ENCODE measurements at places on chromosomes 6 and 20. TPM values are rescaled to one million over a fixed set of nuclear protein-coding genes. Genes with fewer than 3 reads are reported as not detected.

GRCh38 chr6:138572167-138572875 lies 73.0 kb upstream of the NHSL1 start:
- no peaks in the 10 kb centered on the region for H3K36me3 ChIP-seq
- H3K27me3 ChIP-seq, result no peaks in the 10 kb centered on the region
- H3K4me1 ChIP-seq, result no peaks in the 10 kb centered on the region
- H3K27ac ChIP-seq, result no peak overlapping the region
- DNase-seq, result peak; percentile 85

COL9A3 gene
- polyA plus RNA-seq, result 3.4 TPM

BPIFB4 gene
- not detected for polyA plus RNA-seq

GRCh38 chr6:835476-836160 lies 142.7 kb upstream of the EXOC2 start:
- H3K27ac ChIP-seq, result no peak overlapping the region
- H3K27me3 ChIP-seq, result no peaks in the 10 kb centered on the region
- peak; percentile 36 for DNase-seq
- H3K36me3 ChIP-seq, result no peaks in the 10 kb centered on the region
- no peaks in the 10 kb centered on the region for H3K4me1 ChIP-seq

DNA sequence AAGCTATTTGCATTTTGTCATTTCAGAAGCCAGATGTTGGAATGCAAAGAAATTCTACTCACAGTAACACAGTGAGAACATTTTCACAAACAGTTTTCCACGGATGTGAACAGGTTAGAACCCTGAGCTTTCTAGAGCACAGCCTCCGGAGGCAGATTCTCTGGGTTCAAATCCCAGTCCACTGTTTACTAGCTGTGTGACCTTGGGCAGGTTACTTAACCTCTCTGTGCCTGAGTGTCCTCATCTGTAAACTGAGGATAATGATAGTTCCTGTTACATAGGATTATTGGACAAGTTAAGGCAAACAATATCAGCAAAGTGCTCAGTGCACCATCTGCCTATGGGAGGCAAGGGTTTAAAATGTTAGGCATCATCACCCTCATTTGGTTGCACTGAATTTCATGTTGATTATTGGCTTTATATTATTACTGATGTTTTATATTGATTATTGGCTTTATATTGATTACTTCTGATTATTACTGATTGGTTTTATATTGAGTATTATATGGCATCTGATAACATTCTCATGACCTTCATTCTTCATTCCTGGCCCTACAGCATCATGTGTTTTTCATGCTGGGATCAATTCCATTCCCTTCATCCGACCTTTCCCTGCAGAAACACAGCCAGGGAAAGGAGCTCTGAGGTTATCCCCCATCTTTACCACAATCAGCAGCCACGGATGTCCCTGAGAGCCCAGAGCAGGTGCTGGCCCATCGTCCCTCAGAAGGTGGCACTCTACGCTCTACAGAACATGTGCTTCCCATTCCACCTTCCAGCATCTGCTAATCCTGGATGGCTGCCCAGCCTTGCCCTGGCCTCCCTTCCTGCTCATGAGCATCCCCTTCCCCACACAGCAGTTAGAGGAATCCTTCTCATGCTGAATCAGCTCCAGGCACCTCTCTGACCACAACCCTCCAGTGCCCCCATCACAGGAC lies 283.1 kb downstream of the PREX1 start:
- H3K4me3 ChIP-seq, result no peak overlapping the region
- no peak overlapping the region for H3K27ac ChIP-seq
- peak; percentile 2 for DNase-seq
- H3K4me1 ChIP-seq, result no peaks in the 10 kb centered on the region
- no peaks in the 10 kb centered on the region for H3K27me3 ChIP-seq
- no peaks in the 10 kb centered on the region for H3K36me3 ChIP-seq

SMLR1 gene
- 1.4 TPM for polyA plus RNA-seq

DNA sequence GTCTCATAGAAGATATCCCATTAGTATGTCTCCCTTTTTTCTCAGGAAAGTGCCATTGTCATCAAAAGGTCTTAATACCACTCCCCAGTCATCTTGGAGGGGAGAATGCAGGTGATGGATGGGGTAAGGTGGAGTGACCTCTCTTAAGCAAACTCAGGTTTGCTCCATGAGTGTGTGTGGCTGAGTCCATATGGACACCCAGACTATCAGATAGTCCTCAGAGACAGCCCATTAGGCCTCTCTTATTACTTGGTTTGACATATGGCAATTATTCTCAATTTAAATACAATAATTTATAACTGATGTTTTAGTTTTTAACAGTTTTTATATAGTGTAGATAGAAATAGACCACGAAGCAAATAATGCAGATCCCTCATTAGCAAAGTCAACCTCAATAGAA lies 23.2 kb downstream of the LAMA4 start:
- DNase-seq, result no peak
- H3K27ac ChIP-seq, result no peak overlapping the region
- H3K4me3 ChIP-seq, result no peak overlapping the region
- H3K4me1 ChIP-seq, result peaks cover 4% of the 10 kb centered on the region
- no peaks in the 10 kb centered on the region for H3K27me3 ChIP-seq

RIPPLY2 gene
- polyA plus RNA-seq, result 0.67 TPM

DNA sequence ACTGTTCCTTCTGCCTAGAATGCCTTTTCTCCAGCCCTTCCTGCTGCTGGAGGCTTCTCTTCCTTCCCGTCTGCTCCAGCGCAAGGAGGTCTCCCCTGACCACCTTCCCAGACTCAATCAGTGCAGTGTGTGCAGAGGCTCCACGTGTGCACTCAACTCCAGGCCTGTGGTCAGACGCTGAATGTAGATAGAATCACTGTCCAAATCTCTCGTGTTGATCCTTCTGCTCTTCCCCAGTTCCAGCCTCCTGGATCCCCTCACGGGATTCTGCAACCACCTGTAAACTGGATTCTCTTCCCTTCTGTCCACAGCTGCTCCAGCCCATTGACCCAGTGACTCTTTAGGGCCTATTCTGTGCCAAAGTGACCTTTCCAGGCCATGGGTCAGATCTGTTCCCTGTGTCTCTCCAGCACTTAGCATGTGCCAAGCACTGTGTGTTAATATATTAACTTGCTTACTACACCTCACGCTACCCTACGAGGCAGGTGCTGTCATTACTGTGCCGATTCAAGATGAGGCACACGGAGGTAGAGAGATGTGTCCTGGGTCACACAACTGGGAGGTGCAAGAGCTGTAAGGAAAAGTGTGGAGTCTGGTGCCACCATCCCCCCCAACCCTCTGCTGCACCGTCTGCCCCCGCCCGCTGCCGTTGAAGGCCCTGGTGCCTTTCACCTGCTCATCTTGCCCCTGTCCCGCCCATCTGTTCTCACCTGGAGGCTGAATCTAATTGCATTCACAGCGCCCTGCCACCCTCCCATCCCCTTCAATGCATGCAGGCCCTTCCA lies 112.2 kb downstream of the SULF2 start:
- no peaks in the 10 kb centered on the region for H3K36me3 ChIP-seq
- DNase-seq, result no peak
- no peaks in the 10 kb centered on the region for H3K27me3 ChIP-seq
- H3K4me3 ChIP-seq, result no peak overlapping the region
- H3K4me1 ChIP-seq, result peaks cover 2% of the 10 kb centered on the region
- no peak overlapping the region for H3K27ac ChIP-seq

OXT gene
- 2.7 TPM for polyA plus RNA-seq

THBD gene
- polyA plus RNA-seq, result 29.6 TPM

CGAS gene
- polyA plus RNA-seq, result 2.2 TPM

GRCh38 chr6:1884313-1884712 lies 274.6 kb downstream of the FOXC1 start:
- no peak overlapping the region for H3K4me3 ChIP-seq
- no peaks in the 10 kb centered on the region for H3K4me1 ChIP-seq
- H3K36me3 ChIP-seq, result no peaks in the 10 kb centered on the region
- no peaks in the 10 kb centered on the region for H3K27me3 ChIP-seq

DNA sequence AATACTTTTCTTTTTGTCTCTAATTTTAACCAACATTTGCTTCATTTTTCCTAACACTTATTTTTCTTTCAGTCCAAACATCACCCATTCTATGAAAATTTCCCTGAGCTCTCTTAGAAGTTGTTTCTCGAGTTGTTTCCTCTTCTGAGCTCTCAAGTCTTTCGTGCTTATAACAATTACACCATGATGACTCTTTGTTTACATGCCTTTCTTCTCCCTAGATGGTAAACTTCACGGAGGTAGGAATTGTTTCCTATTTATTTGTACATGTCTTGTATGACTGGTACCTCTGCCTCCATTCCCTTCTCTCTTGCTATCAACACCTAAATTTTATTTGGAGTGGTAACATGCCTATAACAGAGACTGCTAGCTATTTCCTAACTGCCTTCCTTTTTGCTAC lies 6.4 kb downstream of the BLOC1S5 start:
- DNase-seq, result no peak
- no peaks in the 10 kb centered on the region for H3K4me1 ChIP-seq
- no peak overlapping the region for H3K4me3 ChIP-seq
- H3K27me3 ChIP-seq, result no peaks in the 10 kb centered on the region
- no peaks in the 10 kb centered on the region for H3K36me3 ChIP-seq

DNA sequence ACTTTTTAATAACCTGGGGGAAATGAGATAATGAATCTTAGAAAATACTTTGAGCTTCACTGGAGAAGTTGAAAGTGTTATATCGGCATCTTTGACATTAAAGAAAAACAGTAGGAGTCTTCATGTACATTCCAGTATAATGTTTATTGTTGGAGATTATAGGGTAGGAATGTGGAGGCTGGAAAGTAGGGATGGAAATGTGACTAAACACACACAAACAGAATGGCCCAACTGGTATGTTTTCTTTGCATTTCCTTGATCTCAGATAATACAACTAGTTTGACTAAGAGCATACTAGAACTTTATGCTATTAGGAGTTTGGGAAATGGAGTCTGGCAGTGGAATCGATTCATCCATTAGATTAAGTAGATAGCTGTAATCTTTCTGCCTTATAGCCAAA lies 10.1 kb upstream of the BAG2 start:
- no peak overlapping the region for H3K4me3 ChIP-seq
- no peak overlapping the region for H3K27ac ChIP-seq
- no peaks in the 10 kb centered on the region for H3K4me1 ChIP-seq
- peaks cover 8% of the 10 kb centered on the region for H3K36me3 ChIP-seq
- H3K27me3 ChIP-seq, result no peaks in the 10 kb centered on the region
- DNase-seq, result no peak

ID4 gene
- polyA plus RNA-seq, result 4.6 TPM

- no peaks in the 10 kb centered on the region for H3K36me3 ChIP-seq
- H3K4me1 ChIP-seq, result no peaks in the 10 kb centered on the region
- H3K27ac ChIP-seq, result no peak overlapping the region
- no peaks in the 10 kb centered on the region for H3K27me3 ChIP-seq
- H3K4me3 ChIP-seq, result no peak overlapping the region
Observed at GRCh38 chr6:149284904-149285303, 32.6 kb upstream of the TAB2 start.

- H3K27me3 ChIP-seq, result no peaks in the 10 kb centered on the region
- H3K4me1 ChIP-seq, result no peaks in the 10 kb centered on the region
- H3K4me3 ChIP-seq, result no peak overlapping the region
- no peak for DNase-seq
- no peaks in the 10 kb centered on the region for H3K36me3 ChIP-seq
Observed at GRCh38 chr6:63261820-63262219, 50.6 kb downstream of the FKBP1C start.

DNA sequence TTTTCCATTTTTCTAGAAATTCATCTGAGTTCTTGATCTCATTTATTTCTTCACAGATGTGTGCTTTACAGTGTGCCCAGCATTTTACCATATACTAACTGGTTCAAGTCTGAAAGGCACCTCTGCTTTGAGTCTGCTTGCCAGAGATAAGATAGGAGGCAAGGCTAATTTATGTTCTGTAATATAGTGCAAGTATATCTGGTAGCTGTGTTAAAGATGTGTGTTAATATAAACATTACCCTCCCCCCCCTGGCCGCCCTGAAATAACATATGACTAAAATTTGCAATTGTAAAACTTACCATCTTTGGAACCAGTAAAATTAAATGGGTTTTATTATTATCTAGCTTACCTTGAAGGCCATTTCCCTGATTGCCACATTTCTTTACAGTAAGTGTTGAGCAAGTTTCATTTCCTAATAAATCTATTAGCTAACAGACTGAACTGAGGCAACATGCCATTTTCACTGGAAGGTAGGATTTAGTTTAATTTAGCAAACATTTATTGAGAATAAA lies 2.7 kb downstream of the FBXO9 start:
- DNase-seq, result peak; percentile 34
- H3K4me3 ChIP-seq, result no peak overlapping the region
- H3K27ac ChIP-seq, result peak overlapping the region; percentile 98
- H3K36me3 ChIP-seq, result no peaks in the 10 kb centered on the region
- peaks cover 10% of the 10 kb centered on the region for H3K4me1 ChIP-seq

GRCh38 chr6:148261470-148261869 lies 81.2 kb upstream of the SASH1 start:
- H3K27me3 ChIP-seq, result no peaks in the 10 kb centered on the region
- no peaks in the 10 kb centered on the region for H3K4me1 ChIP-seq
- DNase-seq, result no peak
- no peaks in the 10 kb centered on the region for H3K36me3 ChIP-seq
- H3K27ac ChIP-seq, result no peak overlapping the region

- H3K27me3 ChIP-seq, result no peaks in the 10 kb centered on the region
- no peaks in the 10 kb centered on the region for H3K36me3 ChIP-seq
Observed at GRCh38 chr6:86487660-86488221, 449.6 kb upstream of the HTR1E start.

DNA sequence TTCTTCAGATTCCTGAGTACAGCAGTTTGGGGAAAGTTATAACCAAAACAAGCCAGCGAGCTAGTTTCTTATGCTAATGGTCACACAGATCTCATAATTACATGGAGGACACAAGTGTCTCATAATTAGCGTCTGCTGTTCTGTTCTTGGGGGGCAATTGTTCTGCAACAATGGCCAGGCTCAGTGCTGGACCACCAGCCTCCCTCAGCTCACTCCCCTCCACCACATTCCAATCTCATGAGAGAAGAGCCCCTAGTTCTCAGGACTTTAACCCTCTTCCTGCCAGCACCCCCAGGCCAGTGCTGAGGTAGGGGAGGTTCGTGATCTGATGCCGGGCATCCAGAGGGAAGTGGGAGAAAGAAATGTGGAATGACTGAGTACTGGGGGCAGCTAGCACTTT lies 20.2 kb upstream of the TOX2 start:
- H3K4me3 ChIP-seq, result no peak overlapping the region
- no peaks in the 10 kb centered on the region for H3K27me3 ChIP-seq
- no peaks in the 10 kb centered on the region for H3K36me3 ChIP-seq
- no peaks in the 10 kb centered on the region for H3K4me1 ChIP-seq
- H3K27ac ChIP-seq, result no peak overlapping the region
- DNase-seq, result no peak

GPLD1 gene
- polyA plus RNA-seq, result not detected

GRCh38 chr6:127349980-127350379 lies 6.6 kb upstream of the ECHDC1 start:
- H3K27ac ChIP-seq, result no peak overlapping the region
- H3K4me3 ChIP-seq, result no peak overlapping the region
- H3K36me3 ChIP-seq, result no peaks in the 10 kb centered on the region
- no peak for DNase-seq
- no peaks in the 10 kb centered on the region for H3K27me3 ChIP-seq
- no peaks in the 10 kb centered on the region for H3K4me1 ChIP-seq

GRCh38 chr6:87846434-87846833 lies 144.4 kb upstream of the AKIRIN2 start:
- no peak overlapping the region for H3K27ac ChIP-seq
- H3K36me3 ChIP-seq, result no peaks in the 10 kb centered on the region
- H3K4me1 ChIP-seq, result no peaks in the 10 kb centered on the region
- no peak overlapping the region for H3K4me3 ChIP-seq

- no peak overlapping the region for H3K4me3 ChIP-seq
- no peaks in the 10 kb centered on the region for H3K4me1 ChIP-seq
- DNase-seq, result no peak
- H3K27me3 ChIP-seq, result no peaks in the 10 kb centered on the region
- no peak overlapping the region for H3K27ac ChIP-seq
Observed at GRCh38 chr6:79878142-79878748, 69.1 kb downstream of the ELOVL4 start.

All from small intestine (tissue), 16 donors.